Mesenteric fat pad (tissue), 1 donor: ENCODE measurements at places on chromosomes 2 and 18.

DNA sequence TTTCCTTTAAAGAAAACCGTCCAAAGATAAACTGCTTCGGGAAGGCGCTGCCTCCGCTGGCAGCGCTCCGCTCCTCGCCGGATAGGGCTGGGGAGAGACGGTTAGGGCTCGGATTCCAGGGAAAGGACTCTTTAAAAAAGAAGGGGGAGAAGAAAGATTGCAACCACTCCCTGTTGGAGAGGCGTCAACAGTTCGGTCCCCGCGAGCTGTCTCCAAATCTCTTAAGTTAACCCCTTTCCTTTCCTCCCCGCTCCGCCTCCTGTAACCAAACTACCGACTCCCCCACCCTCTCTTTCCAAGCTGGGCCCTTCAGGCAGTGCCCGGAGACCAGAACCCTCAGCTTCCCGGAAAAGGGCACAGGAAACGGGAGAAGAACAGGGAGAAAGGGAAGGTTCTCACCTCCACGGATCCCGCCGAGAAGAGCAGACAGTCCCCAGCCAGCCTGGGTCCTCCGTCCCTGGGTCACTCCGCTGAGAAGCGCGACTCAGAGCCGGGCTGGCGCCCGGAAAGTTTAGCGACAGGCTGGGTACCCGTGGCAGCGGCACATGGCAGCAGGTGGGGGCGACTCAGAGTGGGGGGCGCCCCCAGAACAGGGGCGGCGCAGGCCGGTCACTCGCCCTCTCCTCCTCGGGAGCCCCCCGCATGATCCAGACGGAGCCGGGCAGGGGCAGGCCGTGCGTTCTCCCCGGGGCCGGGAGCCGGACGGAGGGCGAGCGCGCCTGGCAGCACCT, 675 bp downstream of the FZD5 start:
- peak; percentile 90 for DNase-seq

DNA sequence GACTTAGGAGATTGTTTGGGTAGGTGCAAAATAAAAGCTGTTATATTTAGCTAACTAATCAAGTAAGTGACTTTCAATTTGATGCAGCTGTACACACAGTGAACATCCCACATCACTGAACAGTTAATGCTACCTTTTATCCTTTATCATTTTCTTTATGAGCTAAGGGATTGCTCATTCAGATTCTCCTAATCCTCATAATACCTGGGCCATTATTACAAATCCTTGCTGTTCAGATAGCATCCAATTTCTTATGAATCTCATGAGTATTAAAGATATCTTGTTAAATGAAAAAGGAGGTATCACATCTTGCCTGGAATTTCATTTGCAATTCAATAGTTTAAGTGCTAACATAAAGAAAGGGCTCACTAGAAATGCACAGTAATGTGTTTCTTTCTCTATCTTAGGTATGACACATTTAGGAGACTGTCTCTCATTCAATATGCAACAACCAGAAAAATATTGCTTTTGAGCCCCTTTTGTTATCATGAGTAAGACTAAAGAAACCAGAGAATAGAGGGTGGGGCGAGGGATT, 918.5 kb downstream of the CBLN2 start:
- no peak for DNase-seq

GRCh38 chr2:241069821-241070281, 32.2 kb downstream of the MTERF4 start:
- DNase-seq, result peak; percentile 89

DNA sequence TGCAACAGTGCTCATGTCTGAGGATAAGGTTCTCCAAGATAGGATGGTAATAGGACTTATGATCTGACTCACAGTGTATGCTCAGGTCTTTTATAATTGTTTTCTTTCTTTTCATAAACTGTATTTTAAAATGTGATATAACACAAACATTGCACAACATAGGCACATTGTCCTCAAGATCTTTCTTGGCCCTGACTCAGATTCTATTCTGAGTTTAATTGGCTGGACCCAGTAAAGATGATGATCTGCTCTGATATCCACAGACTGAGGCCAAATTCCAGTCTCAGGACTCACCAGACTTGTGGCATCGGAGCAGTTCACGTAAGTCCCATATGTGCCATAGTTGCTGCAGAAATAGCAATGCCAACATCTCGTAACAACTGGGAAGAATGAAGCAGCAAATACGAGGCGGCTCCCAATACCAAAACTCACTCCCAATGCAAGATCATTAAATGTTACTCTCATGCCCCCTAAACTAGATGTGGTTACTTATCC, 448.9 kb upstream of the SLC14A2 start:
- no peak for DNase-seq

GRCh38 chr18:74453016-74453566, 4.0 kb downstream of the DIPK1C start:
- no peak for DNase-seq

GRCh38 chr2:25982273-25982967, at the start of gene KIF3C:
Gene KIF3C (minus strand): TSS chr2:25982497. CDS start chr2:25981917, 580 bp downstream.
- no peak for DNase-seq
